ENCODE measurements at places on chromosomes 16 and 17.
A peak's percentile ranks its signal among the peaks of the same experiment; 100 is the strongest.

- DNase-seq = no peak
Measured at GRCh38 chr17:14015271-14015670, 54.0 kb upstream of the COX10 start.

DNA sequence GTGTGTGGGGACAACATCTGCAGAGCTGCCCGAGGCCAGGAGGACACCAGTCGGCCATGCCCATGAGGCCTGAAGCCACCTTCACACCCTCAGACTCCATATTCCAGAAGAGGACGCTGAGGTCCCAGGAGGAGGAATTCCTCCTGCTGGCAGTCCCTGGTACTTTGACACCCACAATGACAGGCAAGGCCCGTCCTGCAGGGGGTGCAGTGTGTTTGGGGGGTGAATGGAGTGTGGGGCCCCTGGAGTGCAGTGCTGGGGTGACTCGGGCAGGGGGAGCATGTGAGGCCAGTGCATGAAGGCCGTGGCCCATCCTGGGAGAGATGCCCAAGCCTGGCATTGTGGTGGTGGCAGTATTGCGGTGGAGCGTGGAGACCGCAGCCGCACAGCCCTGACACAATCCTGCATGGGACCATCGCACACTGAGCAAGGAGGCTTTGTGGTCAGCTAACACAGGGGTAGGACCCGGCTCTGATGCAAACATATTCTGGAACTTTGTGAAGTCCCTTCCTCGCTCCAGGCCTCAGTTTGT lies 52.2 kb downstream of the ZDHHC7 start:
- no peak for DNase-seq

GRCh38 chr16:28149011-28149888 lies 62.5 kb downstream of the XPO6 start:
- no peak for DNase-seq

GRCh38 chr17:77126519-77126918 lies 14.2 kb upstream of the SEC14L1 start:
- no peak for DNase-seq

DNA sequence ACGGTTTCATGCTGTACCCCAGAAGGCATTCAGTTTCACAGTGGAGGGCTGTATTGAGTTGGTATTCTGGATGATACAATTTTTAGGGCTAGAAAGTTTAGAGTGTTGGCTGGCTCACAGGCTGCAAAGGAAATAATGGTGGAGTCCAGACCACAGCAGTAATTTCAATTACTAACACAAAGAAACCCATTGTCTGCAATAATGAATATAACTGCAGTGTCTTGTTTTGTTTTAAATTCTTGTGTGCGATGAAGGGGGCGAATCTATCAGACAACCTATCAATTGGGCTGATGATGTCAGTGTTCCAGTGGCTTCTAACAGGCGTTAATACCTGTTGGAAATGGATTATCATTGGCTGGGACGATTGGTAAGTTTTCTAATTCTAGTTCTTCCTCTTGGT lies 1.5 kb downstream of the SP2 start:
- DNase-seq = no peak

- DNase-seq = no peak
Measured at GRCh38 chr17:63533433-63534077, 10.4 kb downstream of the KCNH6 start.

DNA sequence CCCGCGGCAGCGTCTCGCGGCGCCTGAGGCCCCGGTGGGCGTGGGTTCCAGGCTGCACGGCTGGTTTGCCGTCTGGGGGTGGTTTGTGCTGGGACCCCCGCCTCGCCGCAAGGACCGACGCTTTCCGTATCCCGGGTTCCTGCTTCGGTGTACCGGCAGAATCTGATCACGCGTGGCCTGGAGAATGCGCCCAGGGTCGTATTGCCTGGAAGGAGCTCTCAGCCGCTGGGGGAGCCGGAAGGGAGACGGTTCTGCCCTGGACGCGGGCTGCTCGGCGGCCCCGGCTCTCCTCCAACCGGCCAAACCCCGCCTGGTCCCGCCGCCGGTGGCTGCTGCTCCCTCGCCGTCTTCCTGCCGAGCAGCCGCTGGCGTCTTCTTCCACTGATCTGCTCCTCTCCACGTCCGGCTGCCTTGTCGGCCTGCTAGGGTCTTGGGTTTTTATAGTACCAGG lies 39.8 kb downstream of the ZNF778 start:
- no peak for DNase-seq

DNA sequence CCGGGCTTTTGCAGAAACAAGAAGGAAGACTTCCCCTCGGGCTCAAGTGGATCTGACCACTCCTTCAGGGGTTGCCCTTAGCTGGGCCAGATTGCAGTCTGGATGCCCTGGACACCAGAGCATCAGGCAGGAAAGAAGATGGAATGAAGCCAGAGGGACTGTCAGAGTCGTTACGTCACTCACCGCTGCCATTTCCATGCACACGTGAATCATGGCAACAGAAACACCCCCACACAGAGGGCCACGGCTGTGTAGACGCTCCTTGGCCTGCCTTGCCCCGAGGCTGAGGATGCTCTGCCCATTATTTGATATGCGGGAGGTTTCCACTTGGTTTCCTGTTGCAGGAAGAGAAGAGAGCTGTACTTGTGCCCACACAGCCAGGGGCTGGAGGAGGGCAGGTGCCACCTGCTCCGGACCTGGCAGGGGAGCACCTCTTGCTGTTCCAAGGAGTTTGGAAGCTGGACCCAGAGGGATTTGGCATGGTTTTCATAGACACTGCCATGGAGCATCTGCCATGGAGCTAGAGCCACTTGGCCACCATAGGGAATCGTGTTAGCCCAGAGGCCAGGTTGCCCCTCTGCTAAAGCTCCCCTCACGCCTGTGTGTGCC lies 29.4 kb downstream of the RBFOX3 start:
- DNase-seq = no peak

DNA sequence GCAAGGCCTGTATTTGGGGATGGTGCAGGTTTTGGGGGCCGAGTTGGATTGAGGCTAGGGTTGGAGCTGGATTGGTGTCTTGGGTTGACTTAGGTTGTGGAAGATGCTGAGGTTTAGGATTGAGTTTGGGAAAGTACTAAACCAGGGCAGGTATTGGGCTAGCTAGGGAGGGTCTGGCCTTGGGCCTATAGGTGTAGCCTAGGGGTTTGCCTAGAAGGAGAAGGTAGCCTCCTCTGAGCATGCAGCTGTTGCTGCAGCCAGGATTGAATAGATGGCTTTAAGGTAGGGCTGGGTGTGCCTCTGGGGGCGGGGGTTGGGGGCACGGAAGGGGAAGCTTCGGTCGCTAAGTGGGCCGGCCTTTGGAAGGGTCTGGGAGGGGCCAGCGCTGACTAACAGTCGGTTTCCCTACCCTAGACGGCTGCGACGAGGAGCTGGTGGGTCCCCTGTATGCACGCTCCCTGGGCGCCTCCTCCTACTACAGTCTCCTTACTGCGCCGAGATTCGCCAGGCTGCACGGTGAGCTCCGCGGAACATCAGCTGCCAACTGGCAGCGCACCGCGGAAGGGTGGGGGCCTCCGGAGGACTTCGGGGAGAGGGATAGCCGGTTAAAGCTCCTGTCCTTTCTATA lies 1.2 kb downstream of the CNTNAP1 start:
- DNase-seq = peak; percentile 47

- peak; percentile 66 for DNase-seq
Measured at GRCh38 chr16:30761427-30761927, 385 bp downstream of the CFAP119 start.

DNA sequence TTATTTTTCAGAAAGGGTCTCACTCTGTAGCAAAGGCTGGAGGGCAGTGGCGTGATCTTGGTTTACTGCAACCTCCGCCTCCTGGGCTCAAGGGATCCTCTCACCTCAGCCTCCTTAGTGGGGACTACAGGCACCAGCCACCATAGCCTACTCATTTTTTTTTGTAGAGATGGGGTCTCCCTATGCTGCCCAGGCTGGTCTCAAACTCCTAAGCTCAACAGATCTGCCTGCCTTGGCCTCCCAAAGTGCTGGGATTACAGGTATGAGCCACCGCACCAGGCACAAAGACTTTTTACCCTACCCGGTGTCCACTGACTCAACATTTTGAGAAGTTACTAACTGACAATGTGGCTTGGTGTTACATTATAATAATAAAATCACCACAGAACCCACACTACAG lies 7.2 kb downstream of the GRB2 start:
- DNase-seq = no peak

DNA sequence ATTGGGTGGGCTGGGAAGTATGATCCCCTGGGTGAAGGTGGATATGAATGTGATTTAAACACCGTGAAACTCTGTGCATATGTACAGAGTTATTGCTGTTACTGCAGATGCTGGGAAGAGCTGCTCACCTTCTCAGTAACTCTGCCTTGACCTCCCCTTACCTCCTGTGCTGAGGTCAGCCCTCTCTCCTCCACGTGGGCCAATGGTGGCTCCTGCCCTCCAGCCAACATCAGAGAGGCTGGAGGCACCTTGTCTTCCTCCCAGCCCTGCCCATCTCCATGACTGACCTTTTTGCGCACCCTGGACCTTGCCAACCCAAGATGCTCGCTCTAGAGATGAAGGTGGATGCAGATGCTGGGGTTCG lies 387 bp upstream of the ASB16 start:
- DNase-seq = no peak

DNA sequence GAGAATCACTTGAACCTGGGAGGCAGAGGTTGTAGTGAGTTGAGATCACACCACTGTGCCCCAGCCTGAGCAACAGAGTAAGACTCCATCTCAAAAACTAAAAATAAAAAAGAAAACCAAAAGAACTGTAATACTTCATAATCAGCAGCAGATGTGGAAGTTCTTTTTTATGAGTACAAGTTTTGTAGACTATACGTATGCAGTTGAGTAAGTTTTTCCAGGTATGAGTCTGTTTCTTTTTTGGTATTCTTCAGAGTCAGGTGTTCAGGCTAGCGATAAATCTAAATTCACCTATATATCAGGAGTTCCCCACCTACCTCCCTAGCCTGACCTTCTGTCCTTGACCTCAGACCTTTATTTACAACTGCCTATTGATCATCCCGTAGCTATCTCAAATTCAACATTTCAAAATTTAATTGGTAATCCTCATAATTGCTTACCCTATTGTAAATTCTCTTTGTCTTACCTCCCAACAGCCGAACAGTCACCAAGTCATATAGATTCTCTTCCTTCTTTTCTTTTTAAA lies 10.7 kb downstream of the DCTN5 start:
- peak; percentile 33 for DNase-seq

- no peak for DNase-seq
Measured at GRCh38 chr16:67245186-67245585, 2.1 kb downstream of the FHOD1 start.

- DNase-seq = no peak
Measured at GRCh38 chr16:71406724-71407123, 35.1 kb downstream of the TLE7 start.

- no peak for DNase-seq
Measured at GRCh38 chr16:27481282-27481934, 68.3 kb downstream of the GTF3C1 start.

GRCh38 chr16:72021043-72021442 lies 12.5 kb downstream of the DHODH start:
- DNase-seq = no peak

DNA sequence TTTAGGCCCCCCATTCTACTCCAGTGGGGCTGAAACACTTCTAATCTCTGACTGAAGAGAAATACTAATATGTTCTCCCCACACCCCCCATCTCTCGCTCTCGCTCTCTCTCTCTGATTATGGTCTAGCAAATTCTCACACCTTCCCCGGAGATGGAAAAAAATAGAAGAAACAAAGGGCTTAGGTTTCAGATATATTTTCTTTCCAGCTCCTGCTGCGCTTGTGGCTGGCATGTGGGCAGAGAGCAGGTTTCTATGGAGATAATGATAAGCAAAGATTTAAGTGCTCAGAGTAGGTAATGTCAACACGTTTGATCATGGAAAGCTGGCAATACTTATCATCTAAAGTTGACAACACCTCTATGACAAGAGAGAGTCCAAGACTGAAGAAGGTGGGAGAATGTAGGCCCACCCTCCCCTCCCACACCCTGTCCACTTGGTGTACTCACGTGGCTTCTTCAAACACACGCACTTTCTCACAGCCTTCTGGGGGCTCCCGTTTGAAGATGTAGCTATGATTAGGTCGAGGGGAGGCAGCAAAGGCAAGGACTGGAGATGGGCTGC lies 8.0 kb upstream of the SLC35B1 start:
- DNase-seq = no peak

DNA sequence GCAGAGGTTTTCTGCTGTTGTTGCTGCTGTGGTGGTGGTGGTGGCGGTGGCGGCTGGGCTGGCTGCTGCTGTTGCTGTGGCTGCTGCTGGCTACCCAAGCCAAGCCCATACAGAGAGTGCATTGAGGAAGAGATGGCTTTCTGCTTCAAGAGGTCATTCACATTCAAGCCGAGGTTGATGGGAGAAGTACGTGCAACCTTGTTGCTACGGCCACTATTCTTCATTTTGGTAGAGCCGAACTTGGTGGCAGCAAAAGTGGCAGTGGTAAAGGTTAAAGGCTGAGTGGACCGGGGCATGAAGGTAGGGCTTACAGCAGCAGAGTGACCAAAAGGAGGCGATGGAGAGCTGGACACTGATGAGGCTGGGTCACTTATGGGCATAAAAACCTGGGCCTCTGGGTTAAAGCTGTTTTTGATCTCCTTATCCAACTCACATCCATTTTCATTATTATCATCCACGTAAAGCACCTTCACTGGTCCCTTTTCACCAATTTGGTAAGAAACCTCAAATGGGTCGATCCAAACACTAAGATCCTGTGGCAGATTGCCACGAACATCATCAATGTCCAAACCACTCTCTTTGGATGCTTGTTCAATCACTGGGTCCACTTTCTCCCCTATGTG lies 2.8 kb downstream of the TOB1 start:
- peak; percentile 63 for DNase-seq

DNA sequence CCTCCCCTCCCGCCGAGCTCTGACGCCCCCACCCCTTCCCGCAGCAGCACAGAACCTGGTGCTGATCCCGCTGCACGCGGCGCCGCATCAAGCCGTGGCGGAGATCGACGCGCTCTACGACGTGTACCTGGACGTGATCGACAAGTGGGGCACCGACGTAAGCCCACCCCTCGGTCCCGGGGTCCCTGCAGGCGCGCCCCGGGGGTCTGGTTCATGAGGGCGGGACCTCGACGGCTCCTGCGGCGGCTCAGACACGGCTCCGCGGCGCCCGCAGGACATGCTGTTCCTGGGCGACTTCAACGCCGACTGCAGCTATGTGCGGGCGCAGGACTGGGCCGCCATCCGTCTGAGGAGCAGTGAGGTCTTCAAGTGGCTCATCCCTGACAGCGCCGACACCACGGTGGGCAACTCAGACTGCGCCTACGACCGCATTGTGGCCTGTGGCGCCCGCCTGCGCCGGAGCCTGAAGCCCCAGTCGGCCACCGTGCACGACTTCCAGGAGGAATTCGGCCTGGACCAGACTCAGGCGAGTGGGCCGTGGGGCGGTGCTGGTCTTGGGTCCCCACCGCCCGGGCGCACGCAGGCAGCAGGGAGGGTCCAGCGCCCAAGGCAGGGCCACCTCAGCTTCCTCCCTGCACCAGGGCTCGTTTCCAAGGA lies 1.4 kb downstream of the DNASE1L2 start:
- no peak for DNase-seq

- DNase-seq = no peak
Measured at GRCh38 chr16:12236589-12236988, 260.1 kb downstream of the SNX29 start.
